ENCODE measurements at places on chromosomes 1 and 21.

- DNase-seq = no peak
Measured at GRCh38 chr1:205214756-205215155, 3.3 kb upstream of the DSTYK start.

DNA sequence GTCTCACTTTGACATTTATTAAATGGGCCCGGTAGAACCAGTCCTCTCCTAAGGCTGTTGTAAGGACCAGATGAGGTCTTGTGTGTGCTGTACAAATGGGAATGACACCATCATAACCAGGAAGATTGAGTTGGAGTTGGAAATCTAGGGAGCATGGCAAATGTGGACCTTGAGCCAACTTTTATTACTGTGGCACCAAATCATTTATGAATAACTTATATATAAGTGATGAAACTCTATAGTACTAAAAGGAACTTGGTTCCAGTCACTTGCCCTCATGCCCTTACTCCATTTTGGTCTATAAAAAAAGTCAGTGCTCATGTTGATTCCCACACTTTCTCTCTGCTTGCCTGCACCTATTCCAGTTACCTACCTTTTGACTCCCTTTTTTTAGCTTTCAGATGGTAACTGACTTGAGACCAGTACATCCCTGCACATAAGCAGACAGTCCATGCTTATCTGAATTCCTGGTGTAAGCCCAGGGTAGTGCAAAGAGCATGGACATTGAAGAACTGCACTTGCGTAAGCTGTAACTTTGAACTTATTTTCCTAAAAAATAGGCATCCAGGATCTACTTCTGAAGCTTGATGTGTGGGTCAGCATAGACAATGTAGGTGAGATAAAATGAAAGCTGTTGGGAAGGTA is 210.6 kb downstream of the PBX1 start:
- no peak for DNase-seq

DNA sequence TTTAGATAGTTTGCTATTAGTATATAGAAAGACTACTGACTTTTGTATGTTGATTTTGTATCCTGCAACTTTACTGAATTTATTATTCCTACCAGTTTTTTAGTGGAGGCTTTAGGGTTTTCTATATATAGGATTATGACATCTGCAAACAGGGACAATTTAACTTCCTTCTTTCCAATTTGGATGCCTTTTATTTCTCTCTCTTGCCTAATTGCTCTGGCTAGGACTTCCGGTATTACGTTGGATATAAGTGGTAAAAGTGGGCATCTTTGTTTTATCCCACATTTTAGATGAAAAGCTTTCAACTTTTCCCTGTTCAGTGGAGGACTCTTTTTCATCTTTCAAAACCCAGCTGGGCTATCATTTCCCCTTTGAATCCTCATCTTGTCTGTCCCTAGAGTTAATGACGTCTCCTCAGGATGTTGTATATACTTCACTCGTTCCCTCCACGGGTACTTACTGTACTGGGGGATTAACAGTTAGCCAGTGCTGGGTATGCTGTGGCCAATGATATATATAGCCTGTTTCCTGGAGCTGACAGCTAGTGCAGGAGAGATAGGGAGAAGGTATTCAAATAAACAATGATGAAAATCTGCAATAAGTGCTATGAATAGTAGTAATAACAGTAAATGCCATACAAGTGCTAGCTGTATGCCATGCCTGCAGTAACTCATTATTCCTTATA is 9.8 kb downstream of the ACOT11 start:
- no peak for DNase-seq

DNA sequence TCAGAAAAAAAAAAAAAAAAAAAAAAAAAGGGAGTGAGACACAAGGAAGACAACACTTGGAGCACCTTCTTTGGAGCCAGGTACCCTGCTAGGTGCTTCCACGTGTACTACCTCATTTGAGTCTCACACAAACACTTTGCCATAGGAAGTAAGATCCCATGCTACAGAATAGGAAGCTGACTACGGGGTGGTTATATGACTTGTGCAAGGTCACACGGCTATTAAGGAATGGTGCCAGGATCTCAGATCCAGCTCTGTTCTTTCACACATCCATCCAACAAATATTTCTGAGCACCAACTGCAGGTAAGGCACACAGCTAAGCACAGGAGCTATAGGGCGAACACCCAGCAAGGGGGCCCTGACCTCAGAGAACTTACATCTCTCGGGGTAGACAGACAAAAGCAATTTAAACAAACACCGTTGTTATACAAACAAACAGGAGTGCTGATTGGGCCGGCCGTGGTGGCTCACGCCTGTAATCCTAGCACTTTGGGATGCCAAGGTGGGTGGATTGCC is 22.4 kb downstream of the PTAFR start:
- no peak for DNase-seq

GRCh38 chr21:33518899-33519298 is 23.0 kb downstream of the GART start:
- no peak for DNase-seq

- DNase-seq = no peak
Measured at GRCh38 chr1:118317842-118318614, 133.0 kb upstream of the SPAG17 start.

- no peak for DNase-seq
Measured at GRCh38 chr1:212311836-212312497, 26.8 kb downstream of the PPP2R5A start.

DNA sequence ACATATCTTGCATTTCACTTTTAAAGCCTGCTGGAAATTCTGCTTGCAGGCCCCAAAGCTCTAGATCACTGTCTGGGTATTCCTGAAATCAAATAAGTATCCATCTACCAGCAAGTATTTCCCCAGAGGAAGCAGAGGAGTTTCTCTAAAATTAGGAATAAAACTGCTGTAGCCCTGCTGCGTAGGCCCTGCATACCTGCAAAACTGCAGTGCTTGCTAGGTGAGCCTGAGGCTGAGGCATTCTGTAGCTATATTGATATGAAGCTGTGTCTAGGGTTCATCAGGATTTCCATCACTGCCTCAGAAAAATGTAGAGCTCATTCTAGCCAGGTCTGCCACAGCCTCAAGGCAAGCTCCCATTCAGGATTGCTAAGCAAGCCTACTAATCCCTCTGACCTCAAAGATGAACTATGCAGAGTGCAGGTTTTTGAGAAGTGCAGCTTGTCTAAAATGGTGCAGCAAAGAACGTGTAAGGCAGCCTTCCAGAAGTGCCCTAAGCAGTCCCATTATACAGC is 28.7 kb downstream of the NPHS2 start:
- DNase-seq = no peak

DNA sequence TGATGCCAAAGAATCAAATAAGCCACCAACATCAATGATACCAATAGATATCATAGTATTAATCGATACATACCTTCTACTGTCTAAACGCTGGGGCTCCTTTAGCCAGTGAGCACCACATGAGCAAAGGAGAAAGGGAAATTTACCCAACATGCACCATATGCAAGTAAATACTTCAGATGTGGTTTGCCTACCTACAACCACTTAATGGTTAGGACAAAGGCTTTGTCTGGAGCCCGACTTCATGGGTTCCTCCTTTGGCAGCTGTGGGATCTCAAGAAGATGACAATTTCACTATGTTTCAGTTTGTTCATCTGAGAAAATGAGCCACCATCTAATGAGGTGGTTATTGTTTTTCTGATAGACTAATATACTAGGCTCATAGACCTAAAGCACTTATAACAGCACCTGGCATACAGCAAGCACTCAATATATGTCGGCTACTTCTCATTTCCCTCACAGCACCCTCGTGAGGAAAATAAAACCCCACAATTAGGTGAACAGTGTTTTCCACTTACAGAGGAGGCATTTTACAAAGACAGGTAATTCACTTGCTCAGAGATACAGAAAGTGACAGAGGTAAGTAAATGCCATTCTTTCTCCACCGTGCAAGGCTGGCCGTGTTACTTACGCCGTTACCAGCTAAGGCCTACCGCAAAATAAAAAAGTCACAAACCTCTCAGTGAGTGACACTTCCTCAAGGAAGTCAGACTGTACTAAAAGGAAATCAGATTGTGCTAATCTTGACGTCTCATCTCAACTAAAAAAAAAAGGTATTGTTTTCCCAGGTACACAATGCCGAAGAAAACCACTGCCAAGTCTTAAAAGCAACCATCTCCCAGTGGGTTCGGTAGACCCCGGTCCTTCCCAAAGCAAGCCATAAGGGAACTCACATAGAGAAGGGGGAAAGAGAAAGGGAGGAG is 1.6 kb downstream of the TTC13 start:
- peak; percentile 42 for DNase-seq

GRCh38 chr1:14265495-14265894 is 333.0 kb upstream of the KAZN start:
- DNase-seq = no peak

GRCh38 chr1:7771823-7772299 is 765 bp downstream of the VAMP3 start:
- no peak for DNase-seq

GRCh38 chr1:204714861-204715511 is 29.4 kb upstream of the LRRN2 start:
- DNase-seq = no peak

DNA sequence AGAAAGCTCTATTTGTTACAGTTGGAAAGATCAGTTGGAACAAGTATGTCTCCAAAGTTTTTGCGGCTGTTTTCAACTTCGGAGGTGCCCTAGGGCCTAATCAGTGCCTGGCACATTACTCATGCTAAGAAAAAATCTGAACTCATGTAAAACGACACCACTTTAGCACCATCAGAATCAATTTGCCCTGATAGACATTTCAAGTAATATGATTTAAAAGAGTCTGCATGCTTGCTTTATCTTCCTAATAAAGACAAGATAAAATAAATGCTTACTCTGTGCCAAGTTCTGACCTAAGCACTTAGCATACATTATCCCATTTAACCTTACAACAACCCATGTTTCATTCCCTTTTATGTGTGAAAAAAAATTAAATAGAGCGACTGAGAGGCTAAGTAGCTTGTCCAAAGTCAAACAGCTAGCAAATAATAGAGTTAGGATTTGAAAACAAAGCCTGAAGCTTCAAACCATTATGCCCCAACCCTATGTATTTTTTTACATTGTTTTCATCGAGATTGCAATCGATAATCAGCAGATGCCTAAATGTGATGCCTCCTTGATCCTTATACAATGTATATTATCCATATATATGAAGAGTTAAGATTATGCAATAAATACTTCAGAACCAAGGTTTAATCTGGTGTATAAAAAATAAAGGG is 91.3 kb downstream of the DENND1B start:
- no peak for DNase-seq

DNA sequence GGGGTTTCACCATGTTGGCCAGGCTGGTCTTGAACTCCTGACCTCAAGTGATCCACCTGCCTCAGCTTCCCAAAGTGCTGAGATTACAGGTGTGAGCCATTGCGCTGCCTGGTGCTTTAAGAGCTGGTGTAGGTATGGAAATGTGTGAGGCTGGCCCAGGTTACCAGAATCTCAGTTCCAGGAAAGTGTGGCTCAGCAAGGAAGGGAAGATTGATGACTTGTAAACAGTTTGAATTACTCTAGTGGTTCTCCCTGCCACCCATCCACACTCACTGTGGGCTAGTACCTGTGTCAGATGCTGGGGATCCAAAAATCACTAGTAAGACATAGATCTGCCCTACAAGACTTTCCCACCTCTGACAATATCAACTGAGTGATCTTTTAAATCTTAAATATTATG is 34.5 kb upstream of the SLC35D1 start:
- DNase-seq = no peak

- DNase-seq = no peak
Measured at GRCh38 chr1:89271341-89272015, 1.2 kb downstream of the GBP5 start.

GRCh38 chr21:29350246-29350779 is 51.6 kb downstream of the BACH1 start:
- no peak for DNase-seq

GRCh38 chr21:44434936-44435635 is 20.2 kb upstream of the LRRC3 start:
- DNase-seq = no peak

DNA sequence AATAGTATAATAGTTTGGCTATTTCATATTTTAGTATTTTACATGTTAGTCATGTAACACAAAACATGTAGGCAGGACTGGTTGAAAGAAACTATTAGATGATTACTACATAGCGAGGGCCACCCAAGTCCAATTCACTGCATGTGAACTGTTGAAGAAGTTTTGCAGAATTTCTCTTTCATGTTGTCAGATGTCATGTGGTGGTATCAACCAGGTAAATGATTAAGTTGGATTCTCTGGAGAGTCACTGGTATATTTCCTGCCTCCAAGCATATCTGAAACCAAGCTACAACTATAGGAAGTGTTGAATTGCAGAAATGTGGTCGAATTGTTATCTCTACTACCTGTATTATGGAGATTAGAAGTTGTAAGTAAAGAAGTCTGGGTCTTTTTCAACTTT is 137.8 kb upstream of the DPYD start:
- no peak for DNase-seq

DNA sequence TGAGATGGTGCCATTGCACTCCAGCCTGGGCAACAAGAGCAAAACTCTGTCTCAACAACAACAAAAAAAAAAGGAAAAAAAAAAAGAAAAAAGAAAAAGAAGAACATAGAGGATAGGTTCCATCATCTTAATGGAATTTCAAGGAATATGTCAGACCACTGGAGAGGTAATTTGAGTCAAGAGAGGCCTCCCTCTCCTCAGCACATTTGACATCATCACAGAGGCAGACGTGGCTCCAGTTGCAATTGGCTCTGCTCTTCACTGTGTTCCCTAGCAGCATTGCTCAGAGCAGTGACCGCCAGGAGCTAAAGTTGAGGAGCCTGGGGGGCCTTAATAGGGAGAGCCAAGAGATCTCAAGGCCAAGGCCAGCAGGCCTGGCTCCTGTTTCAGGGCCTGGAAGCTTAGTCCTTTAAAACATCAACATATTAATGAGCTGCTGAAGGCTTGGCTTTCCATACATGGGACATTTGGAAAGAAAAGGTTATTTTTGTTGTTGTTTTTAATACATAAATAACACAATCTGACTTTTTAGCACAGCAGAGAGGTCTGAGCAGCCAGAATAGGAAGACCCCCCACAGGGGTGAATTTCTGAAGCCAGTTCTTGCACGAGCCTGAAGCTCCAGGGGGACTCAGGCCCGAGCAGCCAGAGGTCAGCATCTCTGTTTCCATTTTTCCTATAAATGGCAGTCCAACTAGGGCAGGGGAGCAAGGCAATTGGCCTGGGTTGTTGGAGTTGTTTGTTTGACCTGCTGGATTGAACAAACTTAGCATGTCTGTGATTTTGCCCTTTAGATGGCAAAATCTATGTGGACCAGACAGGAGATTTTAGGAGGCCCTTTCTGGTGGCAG is 118.3 kb upstream of the FGGY start:
- DNase-seq = no peak

DNA sequence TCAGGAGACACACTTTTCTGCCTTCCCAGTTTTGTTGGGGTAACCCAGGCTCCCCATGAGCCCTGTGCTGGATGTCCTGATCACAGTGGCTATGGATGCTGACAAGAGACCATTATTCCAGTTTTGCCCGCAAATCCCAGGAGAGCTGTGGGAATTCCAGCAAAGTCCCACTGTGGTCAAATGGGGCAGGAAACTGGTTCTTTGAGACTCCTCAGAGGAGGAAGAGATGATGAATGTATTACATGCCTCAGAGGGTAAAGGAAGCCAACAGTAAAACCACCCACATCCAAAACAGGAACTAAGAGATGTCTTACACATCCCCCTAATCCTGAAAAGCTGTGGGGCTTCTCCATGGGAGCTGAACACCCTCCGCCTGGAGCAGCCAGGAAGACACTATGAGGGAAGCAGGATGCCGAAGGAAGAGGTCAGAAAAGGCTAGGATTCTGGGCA is 12.8 kb upstream of the MPZL1 start:
- no peak for DNase-seq

- peak; percentile 85 for DNase-seq
Measured at GRCh38 chr1:181424786-181425403, 58.4 kb upstream of the CACNA1E start.
